ENCODE measurements at places on chromosomes 2 and 18.

GRCh38 chr2:237278568-237278967, 135.4 kb downstream of the COL6A3 start:
- no peak for DNase-seq

DNA sequence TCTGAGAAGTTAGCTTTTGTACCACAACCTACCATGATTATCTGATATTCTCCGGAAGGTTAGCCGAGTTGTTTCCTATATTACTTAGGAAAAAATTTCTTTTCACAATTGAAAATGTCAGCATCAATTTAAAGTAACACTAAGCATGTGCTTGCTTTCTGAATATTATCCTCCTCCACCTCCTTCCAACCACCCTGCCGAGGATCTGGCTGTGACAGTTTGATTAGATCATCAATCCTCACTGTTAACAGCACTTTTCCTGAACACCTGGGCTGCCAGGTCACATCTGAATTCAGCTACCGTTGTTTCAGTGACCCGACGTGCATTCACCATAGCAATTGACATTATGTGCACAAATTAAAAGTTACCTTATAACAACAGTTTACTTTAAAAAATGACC, 207.0 kb downstream of the ZNF407 start:
- no peak for DNase-seq

DNA sequence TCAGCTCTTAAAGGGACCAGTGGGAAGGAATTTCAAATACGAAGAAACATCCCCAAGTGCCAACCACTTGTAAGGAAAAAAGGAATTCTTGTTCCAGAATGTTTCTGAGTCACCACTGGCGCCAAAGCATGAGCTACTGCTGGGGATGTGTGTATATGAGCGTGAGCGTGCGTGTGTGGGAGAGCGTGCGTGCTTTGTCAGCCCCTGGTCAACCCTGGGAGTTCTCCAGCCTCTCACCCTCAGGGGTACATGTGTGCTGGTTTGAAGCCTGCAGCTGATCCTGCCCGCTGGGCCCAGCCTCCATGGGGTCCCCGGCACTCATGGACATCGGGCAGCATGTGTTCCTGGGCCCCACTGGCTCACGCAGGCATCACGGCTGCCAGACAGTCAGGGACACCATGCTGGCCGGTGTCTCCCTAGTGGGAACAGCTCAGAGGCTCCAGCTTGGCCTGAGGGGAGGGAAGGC, 17.1 kb downstream of the HS6ST1 start:
- no peak for DNase-seq

DNA sequence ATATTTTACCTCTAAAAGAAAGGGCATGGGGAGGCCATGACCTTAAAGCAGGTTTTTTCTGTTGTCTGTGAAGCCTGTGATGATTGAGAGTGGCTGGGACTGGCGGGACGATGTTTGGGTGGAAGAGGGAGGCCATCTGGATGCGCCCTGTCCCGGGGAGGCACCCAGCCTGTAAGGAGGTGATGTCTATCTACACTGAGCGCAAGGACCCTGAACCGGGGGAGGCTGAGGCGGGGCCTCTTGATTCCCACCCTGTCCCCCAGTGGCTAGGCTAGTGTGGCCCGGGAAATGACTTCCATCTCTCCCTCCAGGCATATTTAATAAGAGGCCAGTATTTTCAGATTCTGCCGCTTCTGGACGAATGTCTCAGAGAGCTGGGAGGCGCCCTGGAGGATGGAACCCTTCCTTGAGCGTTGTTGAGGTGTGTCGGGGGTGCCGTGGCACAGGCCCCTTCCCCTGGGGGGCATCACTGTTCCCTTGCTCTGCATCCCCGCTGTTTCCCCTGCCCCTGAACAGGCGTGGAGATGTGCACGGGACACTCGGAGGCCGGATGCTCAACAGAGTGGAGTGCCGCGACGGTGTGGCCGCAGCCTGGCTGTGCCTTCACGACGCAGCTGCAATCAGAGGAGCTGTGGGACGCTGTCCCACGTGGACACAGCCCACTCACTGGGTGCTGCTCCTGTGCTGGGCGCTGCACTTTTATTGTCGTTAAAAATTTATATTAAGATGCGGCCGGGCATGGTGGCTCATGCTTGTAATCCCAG, 185.4 kb downstream of the LDLRAD4 start:
- no peak for DNase-seq

DNA sequence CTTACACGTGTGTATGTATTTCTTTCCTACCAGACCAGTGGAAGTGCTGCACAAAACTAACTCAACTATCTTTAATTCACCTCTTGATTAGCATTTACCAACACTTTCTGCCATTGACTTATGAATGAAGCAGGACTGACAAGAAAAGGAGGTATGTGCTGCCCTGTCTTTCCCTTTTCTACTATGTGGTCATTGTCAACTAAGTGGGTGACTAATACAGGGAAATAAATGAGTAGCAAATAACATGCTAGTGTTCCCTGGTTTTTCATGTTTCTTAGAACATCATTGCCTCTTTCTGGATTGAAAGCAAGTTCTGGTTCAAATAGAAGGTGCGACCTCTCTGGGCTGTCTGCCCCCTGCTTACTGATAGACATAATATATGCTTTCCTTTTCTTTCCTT, 58.0 kb downstream of the LINC00305 start:
- DNase-seq: no peak

GRCh38 chr2:218815244-218815637, 16.4 kb downstream of the PRKAG3 start:
- no peak for DNase-seq

DNA sequence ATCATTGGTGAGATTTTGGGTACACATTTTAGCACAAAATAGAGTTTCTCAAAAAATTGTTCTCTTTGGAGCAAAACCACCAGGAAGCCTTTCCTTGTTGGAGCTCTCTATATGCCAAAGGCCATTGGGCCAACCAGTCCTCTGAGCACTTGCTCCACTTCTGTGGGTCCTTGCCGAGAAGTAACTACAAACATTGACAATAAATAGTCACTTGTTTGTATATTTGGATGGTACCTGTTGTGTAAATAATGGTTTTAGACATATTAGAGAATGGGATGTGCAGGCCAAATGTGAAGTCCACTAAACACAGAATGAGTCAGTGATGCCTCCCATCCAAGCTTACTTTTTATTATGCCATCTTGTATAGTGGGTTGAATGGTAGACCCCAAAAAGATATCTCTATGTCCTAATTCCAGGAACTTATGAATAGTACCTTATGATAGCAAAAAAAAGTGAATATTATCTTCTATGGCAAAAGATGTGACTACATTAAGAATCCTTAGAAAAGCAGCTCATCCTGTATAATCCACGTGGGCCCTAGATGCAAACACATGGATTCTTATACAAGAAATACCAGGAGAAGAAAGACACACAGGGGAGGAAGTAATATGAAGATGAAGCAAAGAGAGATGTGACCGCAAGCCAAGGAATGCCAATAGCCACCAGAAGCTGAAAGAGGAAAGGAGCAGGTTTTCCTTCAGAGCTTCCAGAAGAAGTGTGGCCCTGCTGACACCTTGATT, 24.6 kb downstream of the SRD5A2 start:
- no peak for DNase-seq

GRCh38 chr2:45953376-45954027, 302.0 kb downstream of the PRKCE start:
- no peak for DNase-seq

- no peak for DNase-seq
Measured at GRCh38 chr2:201952187-201952586, 81.5 kb upstream of the FZD7 start.

DNA sequence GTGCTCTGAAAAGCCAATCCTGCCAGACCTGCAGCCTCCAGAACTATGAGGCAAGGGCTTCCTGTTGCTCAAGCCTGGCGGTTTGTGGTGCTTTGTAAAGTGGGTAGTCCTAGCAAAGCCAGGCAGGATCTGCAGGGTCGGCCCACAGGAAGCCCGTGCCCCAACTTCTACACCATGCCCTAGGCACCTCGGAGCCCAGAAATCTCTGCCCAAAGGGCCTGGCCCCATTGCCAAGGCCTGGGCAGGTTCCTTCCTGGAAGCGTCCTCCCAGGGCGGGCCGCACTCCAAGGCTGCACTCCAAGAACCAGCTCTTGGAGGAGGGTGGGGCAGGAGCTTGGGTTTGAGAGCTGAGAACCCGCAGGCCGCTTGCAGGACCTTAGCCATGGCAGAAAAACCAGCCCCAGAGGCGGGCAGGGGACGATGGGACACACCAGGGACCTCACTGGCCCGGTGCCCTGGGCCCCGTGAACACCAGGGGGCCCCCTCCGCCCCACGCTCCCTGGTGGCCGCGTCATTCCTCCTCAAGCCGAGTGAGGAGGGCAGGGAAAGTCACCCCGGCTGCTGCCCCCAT, 37.2 kb upstream of the ID2 start:
- DNase-seq: no peak

- DNase-seq: peak; percentile 43
Measured at GRCh38 chr2:98601532-98602132, 6.7 kb downstream of the COA5 start.
